Naive B cell (primary cell): ENCODE measurements at places on chromosomes 13 and 19.

GRCh38 chr13:68417801-68418200 lies 1187.7 kb upstream of the PCDH9 start:
- DNase-seq, result no peak

DNA sequence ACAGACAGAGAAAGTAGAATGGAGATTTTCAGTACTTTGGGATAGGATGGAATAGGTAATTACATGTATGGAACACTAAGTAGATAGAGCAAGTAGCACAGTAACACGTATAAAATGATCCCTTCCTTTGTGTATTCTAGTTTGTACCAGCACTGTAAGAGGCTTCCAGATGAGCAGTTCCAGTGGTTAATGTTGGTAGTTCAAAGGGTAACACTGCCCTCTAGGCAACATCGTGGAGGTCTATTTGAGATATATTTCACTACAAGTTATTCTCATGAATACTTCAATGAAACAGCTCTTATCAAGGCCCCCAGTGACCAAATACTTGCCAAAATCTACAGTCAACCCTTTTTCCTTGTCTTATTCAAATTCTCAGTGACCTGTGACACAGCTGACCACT lies 13.5 kb upstream of the ZNF563 start:
- DNase-seq, result peak; percentile 34

- no peak for DNase-seq
Measured at GRCh38 chr19:294946-295686, 3.9 kb upstream of the PLPP2 start.

DNA sequence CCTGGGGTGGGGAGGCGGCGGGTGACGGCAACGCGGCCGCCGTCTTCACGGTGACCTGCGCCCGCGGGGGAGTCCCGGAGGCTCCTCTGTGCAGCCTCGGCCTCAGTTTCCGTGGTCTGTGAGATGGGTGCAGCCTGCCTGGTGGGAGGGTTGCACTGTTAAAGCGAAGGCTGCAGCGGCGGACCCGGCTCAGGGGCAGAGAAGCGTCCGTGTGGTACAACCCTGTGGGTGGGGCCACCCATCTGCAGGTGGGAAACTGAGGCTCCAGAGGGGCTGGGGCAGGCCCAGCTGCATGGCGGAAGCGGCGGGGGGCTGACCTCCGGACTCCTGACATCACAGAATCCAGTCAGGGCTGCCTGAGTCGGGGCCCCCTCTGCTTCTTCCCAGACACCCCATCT lies 481 bp downstream of the FGF22 start:
- no peak for DNase-seq

DNA sequence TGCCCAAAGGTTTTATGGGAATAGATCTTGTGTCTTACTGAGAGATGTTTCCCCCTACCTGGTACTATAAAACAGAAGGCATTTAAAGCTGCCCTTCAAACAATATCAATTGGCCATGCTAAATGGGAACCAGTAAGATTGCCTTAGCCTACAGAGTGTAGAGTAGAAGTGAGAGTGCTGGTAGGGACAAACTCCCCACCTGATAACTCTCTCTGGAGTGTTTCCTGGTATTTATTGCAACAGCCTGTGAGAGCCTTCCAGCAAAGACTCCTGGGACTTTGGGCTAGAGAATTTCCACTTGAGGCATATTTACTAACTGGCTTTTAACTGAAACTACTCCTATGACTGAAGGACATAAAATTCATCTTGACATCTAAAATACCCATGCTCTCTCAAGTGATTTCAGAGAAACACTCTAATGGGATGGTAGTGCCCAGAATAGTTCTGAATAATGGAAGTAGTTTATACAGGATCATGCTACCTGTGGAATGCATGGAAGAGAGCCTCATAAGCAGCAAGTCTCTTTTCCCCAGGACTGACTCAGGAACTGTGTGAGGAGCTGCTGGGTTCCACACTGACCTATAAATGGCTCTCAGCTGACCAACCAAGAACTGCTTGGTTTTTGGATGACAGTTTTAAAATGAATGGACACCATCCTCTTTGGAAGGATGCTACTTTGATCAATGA lies 132.7 kb upstream of the SLITRK5 start:
- no peak for DNase-seq

GRCh38 chr13:73334445-73334844 lies 275.6 kb downstream of the KLF5 start:
- DNase-seq, result no peak

DNA sequence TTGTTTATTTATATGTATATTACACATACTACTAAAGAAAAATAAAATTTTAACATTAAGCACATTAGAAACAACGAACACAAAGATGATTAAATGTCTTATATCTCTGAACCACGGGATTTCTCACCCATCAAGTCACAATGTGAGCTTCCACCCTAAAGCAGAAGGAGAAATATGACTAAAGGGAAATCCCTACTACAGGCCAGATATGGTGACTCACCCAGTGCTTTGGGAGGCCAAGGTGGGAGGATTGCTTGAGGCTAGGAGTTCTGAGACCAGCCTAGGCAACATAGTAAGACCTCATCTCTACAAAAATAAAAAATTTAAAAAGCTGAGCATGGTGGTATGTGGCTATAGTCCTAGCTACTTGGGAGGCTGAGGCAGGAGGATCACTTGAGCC lies 24.6 kb downstream of the DCT start:
- DNase-seq, result no peak

DNA sequence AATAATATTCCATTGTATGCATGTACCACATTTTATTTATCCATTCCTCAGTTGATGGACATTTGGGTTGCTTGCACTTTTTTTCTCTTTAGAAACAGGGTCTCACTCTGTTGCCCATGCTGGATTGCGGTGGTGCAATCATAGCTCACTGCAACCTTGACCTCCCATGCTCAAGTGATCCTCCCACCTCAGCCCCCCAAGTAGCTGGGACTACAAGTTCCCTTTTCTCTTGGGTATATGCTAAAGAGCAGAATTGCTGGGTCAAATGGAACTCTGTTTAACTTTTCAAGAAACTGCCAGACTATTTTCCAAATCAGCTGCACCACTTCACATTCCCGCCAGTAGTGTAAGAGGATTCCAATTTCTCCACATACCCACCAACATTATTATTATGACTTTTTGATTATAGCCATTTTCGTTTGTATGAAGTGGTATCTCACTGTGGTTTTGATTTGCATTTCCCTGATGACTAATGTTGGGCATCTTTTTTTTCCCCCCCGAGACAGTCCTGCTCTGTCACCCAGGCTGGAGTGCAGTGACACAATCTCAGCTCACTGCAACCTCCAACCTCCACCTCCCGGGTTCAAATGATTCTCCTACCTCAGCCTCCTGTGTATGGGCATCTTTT lies 7.6 kb upstream of the IPO5 start:
- DNase-seq, result no peak
